ENCODE measurements at places on chromosomes 5 and 9. TPM values are rescaled to one million over a fixed set of nuclear protein-coding genes. Genes with fewer than 3 reads are reported as not detected.

The GARIN3 gene
- total RNA-seq = not detected

The TAF11L5 gene
- not detected for total RNA-seq

The FYB1 gene
- total RNA-seq = 12.9 TPM

The TAF11L14 gene
- not detected for total RNA-seq

The TPM2 gene
- total RNA-seq = 4,158 TPM
